Urinary bladder (tissue), 4 donors: ENCODE measurements at places on chromosomes 11 and 22.

DNA sequence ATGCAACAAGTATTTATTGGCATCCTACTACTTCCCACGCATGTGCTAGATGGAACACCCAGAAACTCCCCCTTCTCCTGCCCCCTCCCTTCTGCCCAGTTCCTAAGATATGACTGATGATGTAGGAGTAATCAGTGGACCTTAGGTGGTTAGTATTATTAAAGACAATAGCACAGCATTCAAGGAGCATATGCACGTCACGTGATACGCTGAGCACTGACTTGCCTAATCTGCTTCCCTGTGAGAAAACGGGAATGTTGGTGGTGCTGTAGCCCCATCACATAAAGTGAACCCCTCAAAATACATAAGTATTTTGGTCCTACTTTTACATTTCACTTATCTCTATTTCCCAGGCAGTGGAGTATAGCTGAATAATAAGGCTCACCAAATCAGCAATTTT lies 12.4 kb downstream of the DRD2 start:
- DNase-seq, result no peak

GRCh38 chr22:17972385-17973191 lies 51.8 kb downstream of the MICAL3 start:
- DNase-seq, result no peak

- DNase-seq, result peak; percentile 64
These were observed 64.1 kb downstream of the ME3 start for GRCh38 chr11:86608251-86608799.

- DNase-seq, result no peak
These were observed 29.8 kb downstream of the SHISA8 start for GRCh38 chr22:41885116-41885515.
